ENCODE measurements at places on chromosomes 1 and 21. TPM values are rescaled to one million over a fixed set of nuclear protein-coding genes. Genes with fewer than 3 reads are reported as not detected.

DNA sequence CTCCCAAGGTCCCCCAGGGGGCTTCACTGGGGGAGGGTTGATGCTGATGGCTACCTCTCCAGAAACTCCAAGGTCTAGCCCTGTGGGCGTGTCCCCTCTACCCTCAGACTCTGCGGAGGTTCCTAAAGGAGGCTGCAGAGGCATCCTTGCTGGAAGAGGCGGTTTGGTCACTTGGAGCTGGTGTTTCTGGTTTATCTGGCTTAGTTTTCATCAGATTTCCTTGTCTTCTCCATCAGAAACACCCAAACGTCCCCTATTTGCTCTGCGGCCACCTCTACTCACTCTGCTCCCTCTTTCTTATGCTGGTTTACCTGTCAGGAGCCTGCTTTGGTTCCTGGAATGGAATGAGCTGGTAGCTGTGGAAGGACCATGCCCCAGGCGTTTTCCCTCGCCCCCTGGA is 2.5 kb downstream of the PKP1 start:
- no peaks in the 10 kb centered on the region for H3K36me3 ChIP-seq
- H3K4me3 ChIP-seq: no peak overlapping the region
- no peak for DNase-seq
- no peak overlapping the region for H3K27ac ChIP-seq
- peaks cover 6% of the 10 kb centered on the region for H3K4me1 ChIP-seq

- H3K36me3 ChIP-seq: no peaks in the 10 kb centered on the region
- no peak overlapping the region for H3K4me3 ChIP-seq
- H3K4me1 ChIP-seq: peaks cover 4% of the 10 kb centered on the region
- DNase-seq: no peak
Observed at GRCh38 chr21:44947111-44947929, 7.5 kb downstream of the SLX9 start.

GRCh38 chr1:180173952-180174351 is 19.3 kb downstream of the QSOX1 start:
- H3K27me3 ChIP-seq: no peaks in the 10 kb centered on the region
- H3K4me1 ChIP-seq: peaks cover 6% of the 10 kb centered on the region
- H3K4me3 ChIP-seq: no peak overlapping the region
- no peaks in the 10 kb centered on the region for H3K36me3 ChIP-seq
- H3K27ac ChIP-seq: no peak overlapping the region

CSMD2 gene
- total RNA-seq: 0.37 TPM

GREM2 gene
- 3.0 TPM for total RNA-seq
